ENCODE measurements at places on chromosomes 2 and 18.

- DNase-seq: no peak
Observed at GRCh38 chr2:119698246-119698645, 19.2 kb downstream of the TMEM177 start.

DNA sequence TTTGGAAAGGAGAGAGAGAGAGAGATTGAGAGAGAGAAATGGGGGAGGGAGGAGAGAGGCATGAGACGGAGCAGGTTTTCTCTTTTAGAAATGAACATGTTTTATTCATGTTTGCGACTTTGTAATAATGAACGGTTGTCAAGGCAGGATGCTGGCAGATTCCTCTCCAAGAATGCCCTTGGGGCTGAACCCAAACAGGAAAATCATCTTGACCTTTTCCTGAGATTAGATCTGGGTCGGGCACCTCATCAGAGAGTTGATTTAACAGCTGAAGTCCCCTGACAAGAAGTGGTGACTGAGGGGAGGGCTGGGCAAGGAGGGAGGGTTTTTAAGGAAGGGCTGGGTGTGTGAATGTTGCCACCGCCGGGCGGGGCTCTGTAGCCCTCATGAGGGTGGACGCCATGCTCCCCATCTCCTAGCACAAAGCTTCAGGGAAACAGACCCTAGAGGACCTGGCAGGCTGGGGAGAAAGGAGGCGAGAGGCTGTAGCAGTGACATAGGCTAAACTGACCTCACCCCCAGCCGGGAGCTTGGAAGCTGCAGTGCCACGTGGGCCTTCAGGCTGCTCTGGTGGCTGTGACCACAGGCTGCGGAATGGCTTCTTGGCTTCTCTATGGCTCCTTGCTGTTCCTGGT lies 60.0 kb downstream of the LIPG start:
- no peak for DNase-seq

- DNase-seq: no peak
Observed at GRCh38 chr2:17644997-17645720, 104.7 kb downstream of the VSNL1 start.

- DNase-seq: no peak
Observed at GRCh38 chr2:218387369-218388194, 5.5 kb downstream of the SLC11A1 start.

GRCh38 chr2:220057916-220058315 lies 430.5 kb downstream of the SLC4A3 start:
- no peak for DNase-seq

DNA sequence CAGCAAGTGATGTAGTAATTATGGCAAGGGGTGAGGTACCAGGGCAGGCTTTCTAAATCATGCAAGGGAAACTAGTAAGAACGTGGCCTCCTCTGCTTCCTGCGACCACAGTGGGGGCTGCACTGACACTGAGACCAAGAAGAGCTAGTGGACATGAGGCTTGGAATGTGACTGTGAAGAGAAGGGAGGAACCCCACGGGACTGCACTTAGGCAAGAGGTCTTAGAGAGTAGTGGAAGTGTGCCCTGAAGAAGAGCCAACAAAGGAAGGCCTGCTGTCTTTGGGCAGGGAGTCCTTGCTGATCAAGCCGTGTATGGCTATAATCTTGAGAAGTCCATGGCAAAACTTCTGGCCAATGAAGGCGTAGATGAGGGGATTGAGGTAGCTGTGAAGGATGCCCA lies 8.9 kb upstream of the RUFY4 start:
- no peak for DNase-seq

DNA sequence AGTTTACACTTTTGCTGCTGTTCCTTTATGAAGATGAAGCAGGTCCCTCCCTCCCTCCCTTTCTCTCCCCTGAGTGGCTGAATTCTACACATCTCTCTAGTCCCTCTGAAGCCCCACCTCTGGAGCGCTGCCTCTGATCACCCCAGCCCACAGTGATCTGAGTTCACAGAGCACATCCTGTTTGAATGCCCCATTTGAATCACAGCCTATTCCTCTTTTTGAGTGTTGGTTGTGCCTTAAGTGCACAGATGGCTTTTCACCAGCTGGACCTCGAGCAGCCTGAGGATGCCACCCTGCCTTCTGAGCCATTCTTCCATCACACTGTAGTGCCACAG lies 87.1 kb downstream of the ITGB1BP1 start:
- no peak for DNase-seq

GRCh38 chr18:10057401-10057893 lies 143.6 kb downstream of the VAPA start:
- no peak for DNase-seq

- DNase-seq: no peak
Observed at GRCh38 chr2:189851174-189851826, 67.0 kb downstream of the PMS1 start.

GRCh38 chr2:160397530-160397865 lies 96.1 kb downstream of the RBMS1 start:
- no peak for DNase-seq

DNA sequence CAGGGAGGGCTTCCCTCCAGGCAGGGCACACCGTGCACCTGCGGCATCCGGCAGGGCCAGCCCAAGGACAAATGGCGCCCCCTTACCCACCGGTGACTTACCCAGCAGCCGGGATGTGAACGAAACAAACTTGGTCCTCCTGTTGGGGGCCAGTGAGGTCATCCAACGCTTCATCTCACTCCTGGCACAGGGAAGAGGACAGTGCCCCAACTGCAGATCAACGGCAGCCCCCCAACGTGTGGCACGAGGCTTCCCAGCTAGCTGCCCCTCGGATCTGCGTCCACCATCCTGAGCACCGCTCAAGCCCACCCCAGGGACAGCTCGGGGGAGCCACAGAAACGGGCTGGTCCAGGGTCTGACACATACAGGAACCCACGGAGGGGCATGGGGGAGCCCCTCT lies 12.0 kb downstream of the SNORC start:
- no peak for DNase-seq

DNA sequence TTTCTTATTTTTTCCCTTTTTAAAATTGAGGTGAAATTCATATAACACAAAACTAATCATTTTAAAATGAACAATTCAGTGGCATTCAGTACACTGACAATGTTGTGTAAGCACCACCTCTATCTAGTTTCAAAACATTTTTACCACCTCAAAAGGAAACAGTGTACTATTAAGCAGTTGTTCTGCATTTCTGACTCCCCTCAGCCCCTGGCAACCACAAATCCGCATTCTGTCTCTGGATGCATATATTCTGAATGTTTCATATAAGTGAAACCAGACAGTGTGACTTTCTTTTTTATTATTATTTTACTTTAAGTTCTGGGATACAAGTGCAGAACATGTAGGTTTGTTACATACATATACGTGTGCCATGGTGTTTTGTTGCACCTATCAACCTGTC lies 19.2 kb upstream of the TANK start:
- DNase-seq: no peak

GRCh38 chr2:42801381-42801780 lies 9.0 kb upstream of the HAAO start:
- DNase-seq: no peak

DNA sequence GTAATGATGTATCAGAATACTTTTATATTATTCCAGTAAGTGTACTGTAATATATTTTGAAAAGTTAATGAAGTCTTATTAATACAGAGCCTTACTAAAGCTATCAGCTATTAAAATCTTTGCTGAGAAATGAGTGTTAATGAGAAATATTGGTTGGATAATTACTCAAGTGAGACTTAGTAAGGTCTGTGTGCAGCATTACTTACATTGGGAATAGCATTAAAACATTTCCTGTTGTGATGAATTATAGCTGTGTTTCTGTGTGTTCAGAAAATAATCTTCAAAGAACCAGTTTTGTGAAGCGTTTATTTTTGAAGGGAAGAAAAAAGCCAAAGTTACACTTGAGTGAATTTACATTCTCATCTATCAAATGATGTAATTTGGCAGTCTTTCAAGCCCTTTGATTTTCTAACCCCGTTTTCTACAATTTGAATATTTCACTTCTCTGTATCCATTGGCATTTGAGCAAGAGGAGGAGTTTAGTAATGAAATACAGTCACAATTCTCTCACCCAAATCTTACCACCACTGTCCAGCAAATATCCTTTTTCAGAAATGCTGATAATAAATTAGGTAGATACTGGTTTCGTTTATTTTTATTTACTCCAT lies 123.5 kb upstream of the BOD1L2 start:
- no peak for DNase-seq

- no peak for DNase-seq
Observed at GRCh38 chr18:23712445-23712844, 23.2 kb downstream of the LAMA3 start.

GRCh38 chr18:11040823-11041656 lies 108.3 kb downstream of the PIEZO2 start:
- DNase-seq: no peak

- no peak for DNase-seq
Observed at GRCh38 chr2:16716944-16717343, 51.3 kb upstream of the CYRIA start.

GRCh38 chr2:127637236-127637630 lies 8.7 kb upstream of the GPR17 start:
- no peak for DNase-seq

DNA sequence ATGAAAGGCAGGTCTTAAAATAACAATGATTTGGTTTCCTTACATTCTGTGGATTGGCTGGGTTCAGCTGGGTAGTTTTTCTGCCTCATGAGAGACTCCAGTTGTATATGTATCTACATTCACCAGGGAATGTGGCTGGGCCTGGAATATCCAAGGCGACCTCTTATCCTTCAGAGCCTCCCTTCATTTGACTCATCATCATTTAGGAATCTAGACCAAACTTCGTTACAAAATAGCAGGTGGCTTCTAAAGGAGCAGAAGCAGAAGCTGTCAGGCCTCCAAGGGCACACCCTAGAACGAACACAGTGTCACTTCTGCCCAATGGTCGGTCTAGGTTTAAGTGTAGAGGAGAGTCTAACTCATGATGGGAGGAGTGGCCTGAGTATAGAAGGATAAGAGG lies 204.2 kb downstream of the EN1 start:
- no peak for DNase-seq

DNA sequence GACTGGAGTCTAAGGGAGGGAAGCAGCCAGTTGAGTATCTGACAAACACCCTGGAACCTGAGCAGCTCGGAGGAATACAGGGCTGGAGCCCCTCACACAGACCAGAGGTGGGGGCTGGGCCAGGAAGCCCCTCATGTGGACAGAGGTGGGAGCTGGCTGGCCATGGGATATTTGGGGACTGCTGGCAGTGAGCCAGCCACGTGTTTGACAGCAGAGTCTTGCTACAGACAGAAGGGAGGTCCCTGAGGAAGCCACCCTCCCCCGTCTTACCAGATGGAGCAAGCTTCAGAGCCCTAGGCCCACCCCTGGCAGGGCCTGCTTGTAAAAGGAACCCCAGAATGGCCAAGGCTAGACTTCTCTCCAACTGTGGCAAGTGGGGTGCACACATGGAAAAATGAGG lies 3.6 kb upstream of the MTERF4 start:
- DNase-seq: no peak

Data from suprapubic skin (tissue), 4 donors.